GM12892 (cell line): ENCODE measurements at places on chromosomes 5 and 9.

GRCh38 chr5:160727296-160727997, 124.6 kb downstream of the ATP10B start:
- no peak for DNase-seq

- no peak for DNase-seq
Observed at GRCh38 chr9:112044186-112044585, 130.9 kb downstream of the SUSD1 start.

DNA sequence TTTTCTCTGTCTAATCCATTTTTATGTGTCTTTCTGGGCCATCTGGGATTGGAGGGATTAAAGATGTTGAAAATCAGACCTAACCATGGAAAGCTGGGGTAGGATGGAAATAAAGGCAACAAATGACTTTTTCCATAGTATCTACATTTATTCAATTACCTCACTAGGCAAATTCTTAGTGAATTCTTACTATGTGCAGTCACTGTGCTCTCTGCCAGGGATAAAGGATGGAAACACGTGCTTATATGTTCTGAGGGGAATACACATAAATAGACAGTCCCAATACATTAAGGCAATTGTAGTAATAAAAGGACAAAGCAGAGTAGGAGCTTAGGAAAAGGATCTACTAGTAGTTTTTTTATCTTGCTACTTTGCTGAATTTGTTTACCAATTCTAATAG, 214.2 kb downstream of the PRR16 start:
- no peak for DNase-seq

GRCh38 chr9:130763331-130764171, 70.0 kb downstream of the EXOSC2 start:
- DNase-seq: no peak

DNA sequence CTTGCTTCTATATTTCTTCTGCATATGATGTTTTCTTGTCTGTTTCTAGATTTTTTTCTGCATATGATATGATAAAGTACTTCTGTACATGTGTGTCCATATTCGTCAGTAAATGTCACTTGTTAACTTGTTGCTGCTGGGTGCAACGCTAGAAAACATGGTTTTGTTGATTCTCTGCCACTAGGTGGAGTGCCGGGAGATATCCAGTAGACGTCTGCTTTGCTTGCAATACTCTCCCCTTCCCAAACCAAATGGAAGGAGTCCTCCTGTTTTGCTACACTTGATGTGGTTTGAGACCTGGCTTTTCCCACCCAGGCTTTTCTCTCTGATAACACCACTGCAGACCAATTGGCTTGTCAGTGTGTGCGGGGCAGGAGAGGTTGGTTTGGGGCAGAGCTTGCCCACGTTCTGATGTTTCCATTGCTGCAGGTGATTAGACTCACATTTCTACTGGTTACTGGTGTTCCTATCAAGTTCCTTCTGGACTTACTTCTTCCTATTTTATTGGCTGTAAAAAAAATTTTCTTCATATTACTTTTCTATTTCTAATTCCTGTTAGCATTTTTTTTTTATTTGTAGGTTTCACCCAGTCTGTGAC, 900.0 kb upstream of the CDH10 start:
- no peak for DNase-seq

DNA sequence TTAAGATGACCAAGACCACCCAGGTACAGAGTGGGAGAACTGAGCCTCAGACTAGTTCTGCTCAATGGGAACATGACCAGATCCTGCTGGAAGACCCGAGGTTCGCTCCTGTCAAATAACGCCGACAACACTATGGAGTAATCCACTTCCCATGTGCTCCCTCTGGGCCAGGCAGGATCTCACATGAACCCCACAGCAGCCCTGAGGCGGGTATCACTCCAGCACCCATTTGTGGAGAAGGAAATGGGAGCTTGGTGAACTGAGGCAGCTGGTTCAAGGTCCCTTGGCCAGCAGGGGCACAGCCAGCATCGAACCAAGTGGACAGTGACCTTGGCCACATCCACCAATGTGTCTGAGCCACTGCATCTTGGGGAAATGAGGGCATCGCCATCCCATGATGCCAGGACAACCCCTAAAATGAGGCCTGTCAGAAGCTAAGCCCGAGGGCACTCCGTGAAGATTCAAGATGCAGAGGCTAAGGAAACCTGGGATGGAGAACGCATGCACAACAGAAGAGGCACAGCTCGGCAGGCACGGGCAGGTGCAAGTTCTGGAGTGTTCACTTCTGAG, 8.5 kb downstream of the ANKS6 start:
- DNase-seq: no peak

- DNase-seq: no peak
Observed at GRCh38 chr5:96780626-96781025, 27.1 kb downstream of the ERAP1 start.
